ENCODE measurements at places on chromosomes 16 and 17.

DNA sequence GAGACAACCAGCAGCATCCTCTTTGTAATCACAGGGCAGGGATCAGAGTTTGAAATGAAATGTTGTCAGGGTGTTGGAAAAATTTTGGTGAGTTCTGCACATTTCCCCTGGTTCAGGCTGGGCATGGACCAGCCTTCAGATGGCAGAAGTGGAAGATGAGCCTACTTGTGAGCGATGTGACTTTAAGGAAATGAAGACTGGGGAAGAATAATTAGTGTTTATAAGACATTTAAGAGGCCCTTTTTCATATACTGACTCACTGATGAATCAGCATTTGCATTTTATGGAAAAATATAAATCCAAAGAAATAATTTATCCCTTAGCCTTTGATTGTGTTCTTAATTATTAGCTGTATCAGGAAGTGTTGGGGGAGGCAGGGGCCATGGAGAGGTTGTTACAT, 20.9 kb downstream of the GPR179 start:
- DNase-seq = no peak

DNA sequence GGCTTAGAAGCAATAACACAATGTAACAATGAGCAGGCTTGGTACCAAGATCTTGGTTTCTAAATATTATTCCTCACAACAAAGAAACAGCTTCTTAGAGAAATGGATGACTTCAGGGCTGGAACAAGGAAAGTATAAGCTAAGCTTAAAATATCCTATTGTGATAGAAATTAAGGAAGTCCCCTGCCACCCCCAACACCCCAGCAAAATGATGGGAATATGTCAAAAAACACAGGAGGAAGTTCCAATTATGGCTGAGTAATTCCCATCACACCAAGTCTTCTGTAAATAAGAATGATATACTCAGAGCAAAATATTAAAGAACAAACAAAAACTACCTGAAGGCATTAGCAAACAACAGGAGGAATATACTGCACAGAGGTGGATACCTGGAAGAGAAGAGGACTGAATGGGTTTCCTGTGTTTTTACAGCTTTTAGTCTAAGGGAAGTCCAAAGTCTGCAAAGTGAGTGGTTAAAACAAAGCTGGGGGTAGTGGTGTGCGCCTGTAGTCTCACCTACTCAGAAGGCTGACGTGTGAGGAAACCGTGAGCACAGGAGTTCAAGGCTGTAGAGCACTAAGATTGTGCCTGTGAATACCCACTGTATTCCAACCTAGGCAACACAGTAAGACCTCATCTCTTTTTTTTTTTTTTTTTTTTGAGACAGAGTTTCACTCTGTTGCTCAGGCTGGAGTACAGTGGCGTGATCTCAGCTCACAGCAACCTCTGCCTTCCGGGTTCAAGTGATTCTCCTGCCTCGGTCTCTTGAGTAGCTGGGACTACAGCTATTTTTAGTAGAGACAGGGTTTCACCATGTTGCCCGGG, 17.1 kb upstream of the ATP6V0A1 start:
- no peak for DNase-seq

- peak; percentile 18 for DNase-seq
Measured at GRCh38 chr17:39591958-39592954, 15.5 kb downstream of the NEUROD2 start.

DNA sequence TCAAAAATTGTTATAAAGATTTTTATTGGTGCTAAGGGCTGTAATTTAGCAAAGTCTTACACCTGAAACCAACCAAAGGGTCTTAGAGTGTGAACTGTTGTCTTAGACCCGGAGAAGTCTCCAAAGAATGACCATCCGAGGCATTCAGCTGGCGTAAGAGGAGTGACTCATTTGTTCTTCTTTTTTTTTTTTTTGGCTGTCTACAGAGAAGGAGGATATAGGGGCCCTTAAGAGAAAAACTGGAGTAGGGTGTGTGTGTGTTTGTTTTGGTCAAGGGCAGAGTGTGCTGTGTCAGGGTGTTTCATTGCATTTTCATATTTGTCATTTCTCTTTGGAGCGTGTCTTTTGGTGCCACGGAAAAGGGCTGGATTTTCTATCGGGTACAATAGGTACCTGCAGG, 508.0 kb downstream of the WWOX start:
- no peak for DNase-seq

DNA sequence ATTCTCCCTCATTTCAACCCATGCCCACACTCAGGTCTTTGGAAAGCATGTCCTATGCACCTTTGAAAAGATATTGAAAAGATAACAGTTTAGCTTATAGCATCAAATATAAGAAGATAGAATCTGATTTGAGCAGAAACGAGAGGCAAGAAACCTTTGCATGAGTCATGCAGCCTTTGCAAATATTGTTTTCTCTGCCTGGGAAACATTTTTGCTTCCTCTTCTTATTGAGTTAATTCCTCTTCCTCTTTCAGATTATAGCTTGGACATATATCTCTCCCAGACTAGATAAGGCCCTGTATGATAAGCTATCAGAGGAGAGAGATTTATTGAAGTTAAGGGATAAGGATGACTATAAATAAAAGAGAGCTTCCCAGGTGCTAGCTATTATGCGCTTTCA, 46.1 kb upstream of the KCNJ2 start:
- no peak for DNase-seq

- no peak for DNase-seq
Measured at GRCh38 chr17:887551-888209, 91.9 kb downstream of the NXN start.

DNA sequence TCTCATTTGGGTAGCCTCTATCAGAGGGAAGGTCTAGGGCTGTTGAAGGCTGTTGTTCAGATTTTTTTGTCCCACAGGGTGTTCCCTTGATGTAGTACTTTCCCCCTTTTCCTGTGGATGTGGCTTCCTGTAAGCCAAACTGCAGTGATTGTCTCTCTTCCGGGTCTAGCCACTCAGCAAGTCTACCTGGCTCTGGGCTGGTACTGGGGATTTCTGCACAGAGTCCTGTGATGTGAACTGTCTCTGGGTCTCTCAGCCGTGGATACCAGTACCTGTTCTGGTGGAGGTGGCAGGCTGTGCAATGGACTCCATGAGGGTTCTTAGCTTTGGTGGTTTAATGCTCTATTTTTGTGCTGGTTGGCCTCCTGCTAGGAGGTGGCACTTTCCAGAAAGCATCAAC, 23.3 kb upstream of the CCR7 start:
- no peak for DNase-seq

DNA sequence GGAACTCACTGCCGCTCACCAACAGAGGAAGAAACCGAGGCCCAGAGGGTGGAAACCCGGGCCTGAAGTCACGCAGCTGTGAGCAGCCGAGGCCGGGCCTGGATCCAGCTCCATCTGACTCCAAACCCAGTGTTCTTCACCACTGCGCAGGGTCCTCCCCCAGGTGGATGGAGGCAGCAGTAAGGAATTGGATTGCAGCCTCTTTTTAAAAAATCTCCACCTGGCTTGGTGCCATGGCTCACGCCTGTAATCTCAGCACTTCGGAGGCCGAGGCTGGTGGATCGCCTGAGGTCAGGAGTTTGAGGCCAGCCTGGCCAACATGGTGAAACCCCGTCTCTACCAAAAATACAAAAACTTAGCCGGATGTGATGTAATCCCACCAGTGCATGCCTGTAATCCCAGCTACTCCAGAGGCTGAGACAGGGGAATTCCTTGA, 177.2 kb downstream of the FOXL1 start:
- no peak for DNase-seq
